ENCODE measurements at places on chromosomes 7 and 10.
A peak's percentile ranks its signal among the peaks of the same experiment; 100 is the strongest.

GRCh38 chr10:70675496-70676161 lies 3.3 kb downstream of the ADAMTS14 start:
- DNase-seq, result no peak

DNA sequence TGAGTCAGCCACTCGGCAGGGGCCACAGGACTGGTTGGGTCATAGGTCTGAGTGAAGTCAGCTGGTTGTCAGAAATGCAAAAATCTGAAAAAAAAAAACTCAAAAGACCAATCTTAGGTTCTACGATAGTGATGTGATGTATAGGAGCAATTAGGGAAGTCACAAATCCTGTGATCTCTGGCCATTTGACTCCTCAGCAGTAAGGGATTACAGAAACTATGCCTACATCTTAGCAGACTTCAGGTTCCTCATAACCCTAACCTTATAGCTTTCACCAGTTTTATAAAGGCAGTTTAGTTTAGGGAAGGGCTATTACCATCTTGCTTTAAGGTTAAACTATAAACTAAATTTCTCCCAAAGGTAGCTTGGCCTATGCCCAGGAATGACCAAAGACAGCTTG lies 163.1 kb upstream of the HGF start:
- DNase-seq, result no peak

DNA sequence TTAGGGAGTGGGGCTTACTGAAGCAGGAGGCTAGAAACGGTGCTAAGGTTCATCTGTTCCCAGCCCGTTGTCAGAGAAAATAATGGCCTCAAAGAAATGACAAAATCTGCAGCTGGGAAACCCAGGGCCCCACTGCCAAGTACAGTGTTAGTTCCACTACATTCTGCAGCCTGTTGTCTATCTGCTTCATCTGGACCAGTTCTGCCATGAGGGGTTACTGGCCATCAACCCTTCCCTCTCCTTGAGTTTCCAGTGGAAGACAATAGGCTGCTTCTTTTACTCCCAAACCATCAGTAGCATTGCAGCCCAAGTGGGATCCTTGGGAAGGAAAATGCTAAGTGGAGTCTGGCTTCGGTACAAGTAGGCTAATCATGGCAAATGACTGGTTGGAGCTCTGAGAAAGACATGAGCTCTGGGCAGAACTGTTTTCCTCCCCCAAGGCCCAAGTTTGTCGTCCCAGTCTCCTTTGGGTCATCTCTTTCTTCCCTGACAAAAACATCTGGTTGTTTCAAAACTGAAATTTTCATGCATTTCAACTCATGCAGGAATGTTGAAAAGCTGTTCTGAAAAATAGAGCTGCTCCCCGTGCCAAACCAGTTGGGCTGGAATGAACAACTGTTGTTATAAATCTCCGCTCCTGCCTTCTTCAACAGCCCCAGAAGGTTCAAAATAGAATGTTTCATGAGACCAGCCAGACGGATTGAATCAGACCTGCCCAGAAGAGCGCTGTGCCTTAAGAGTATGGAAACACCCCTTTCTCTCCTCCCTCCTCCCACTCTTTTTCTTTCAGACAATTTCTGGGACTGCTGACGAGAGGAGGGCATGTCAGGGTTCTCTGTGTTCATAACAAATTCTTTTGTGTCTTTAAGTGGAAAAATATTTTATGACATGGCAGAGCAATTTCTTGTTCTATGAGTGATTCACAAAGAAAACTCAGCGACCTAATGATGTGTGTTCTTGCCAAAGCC lies 116.6 kb downstream of the RAB18 start:
- no peak for DNase-seq

- DNase-seq, result no peak
Observed at GRCh38 chr7:98669329-98670000, 52.4 kb downstream of the NPTX2 start.

DNA sequence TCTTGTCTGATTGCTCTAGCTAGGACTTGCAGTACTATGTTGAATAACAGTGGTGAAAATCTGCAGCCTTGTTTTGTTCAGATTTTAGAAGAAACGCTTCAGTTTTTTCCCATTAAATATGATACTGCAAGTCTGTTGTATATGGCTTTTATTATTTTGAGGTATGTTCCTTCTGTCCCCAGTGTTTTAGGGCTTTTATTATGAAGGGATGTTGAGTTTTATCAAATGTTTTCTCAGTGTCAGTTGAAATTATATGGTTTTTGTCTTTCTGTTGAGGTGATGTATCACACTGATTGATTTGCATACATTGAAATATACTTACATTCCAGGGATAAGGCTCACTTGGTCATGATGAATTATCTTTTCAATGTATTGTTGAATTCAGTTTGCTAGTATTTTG lies 60.5 kb upstream of the HELLS start:
- no peak for DNase-seq

- DNase-seq, result no peak
Observed at GRCh38 chr10:1544929-1545328, 192.4 kb downstream of the ADARB2 start.

DNA sequence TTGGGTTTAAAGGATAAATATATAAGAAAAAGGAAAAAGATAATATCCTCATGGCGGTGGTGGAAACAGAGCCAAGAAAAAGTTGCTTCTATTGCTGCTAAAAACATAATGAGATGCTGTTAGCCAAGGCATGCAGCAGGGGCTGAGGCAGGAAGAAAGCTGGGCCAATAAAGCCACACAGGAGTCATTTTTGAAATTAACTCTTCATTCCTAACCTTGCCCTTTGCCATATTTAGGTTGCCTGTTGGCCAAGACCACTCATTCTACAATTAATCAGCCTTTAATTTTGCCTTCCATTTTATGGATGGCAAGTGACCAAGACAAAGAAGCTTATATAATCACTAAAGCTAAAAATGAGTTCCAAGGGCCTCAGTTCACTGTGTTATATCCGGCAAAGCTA lies 58.2 kb downstream of the ARMH3 start:
- DNase-seq, result no peak

DNA sequence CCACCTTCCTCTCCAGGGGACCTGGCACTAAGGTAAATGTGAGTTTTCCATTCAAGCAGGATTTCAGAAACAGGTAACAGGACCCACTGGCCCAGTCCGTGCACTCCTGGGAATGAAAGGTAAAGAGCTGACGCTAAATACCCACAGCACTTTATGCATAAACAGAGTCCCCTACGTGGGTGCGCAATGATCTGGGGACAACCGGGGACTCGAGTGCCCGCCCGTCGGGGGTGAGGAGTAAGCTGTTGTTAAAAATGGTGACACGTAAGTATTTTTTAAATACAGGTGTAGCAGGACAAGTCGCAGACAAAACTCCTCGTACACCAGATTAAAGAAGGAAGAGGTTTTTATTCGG lies 47.2 kb upstream of the PPP2R2D start:
- DNase-seq, result no peak

DNA sequence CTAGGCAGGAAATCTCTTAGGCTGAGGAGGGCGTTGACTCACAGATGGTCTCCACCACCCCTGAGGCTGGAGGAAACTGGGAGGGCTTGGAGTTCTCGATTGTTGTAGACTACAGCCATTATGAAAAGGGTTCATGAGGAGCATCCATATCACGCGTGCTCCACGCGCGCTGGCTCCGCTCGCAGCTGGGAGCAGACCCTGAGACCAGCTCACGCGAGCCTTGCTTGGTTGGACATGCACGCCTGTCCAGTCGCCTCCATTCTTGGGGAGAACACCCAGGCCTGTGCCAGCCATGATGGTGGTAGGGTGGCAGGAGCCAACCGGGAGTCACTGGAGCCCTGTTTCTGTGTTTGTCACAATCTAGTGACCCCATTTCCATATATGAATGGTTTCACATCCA lies 139.1 kb downstream of the TCERG1L start:
- peak; percentile 6 for DNase-seq

GRCh38 chr10:95309958-95310357 lies 19.2 kb upstream of the PDLIM1 start:
- no peak for DNase-seq

- no peak for DNase-seq
Observed at GRCh38 chr10:20970044-20970443, 72.9 kb upstream of the NEBL start.

All from progenitor cell of endocrine pancreas (in vitro differentiated cells).